ENCODE measurements at places on chromosomes 5 and 9.

DNA sequence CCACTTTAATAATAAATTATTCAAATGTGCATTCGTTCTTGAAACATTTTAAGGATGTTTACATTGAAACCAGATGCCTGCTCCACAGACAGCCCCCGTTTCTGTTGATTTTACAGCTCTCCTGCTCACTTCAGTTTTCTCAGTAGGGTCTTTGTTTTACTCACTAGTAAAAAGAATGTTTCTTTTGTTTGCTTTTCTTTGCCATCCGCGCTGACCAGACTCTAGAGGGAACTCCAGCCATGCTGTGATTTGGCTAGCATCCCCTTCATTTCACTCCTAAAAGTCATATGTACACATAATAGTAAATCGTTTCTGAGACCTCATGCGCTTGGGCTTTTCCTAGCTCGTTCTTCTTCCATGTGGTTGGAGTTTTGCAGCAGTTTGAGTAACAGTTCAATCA is 28.7 kb upstream of the PALM2AKAP2 start:
- no peak for DNase-seq
- H3K4me1 ChIP-seq, result no peaks in the 10 kb centered on the region
- no peaks in the 10 kb centered on the region for H3K27me3 ChIP-seq
- H3K36me3 ChIP-seq, result no peaks in the 10 kb centered on the region
- no peak overlapping the region for H3K27ac ChIP-seq

GRCh38 chr5:157252711-157253465 is 13.0 kb upstream of the CYFIP2 start:
- H3K27ac ChIP-seq, result no peak overlapping the region
- no peaks in the 10 kb centered on the region for H3K4me1 ChIP-seq
- no peak for DNase-seq
- no peak overlapping the region for H3K4me3 ChIP-seq
- H3K27me3 ChIP-seq, result no peaks in the 10 kb centered on the region
- no peaks in the 10 kb centered on the region for H3K36me3 ChIP-seq

- no peaks in the 10 kb centered on the region for H3K27me3 ChIP-seq
- no peak overlapping the region for H3K27ac ChIP-seq
- peaks cover 8% of the 10 kb centered on the region for H3K4me1 ChIP-seq
- no peak for DNase-seq
- no peak overlapping the region for H3K4me3 ChIP-seq
These were observed 63.5 kb upstream of the GARNL3 start for GRCh38 chr9:127201071-127201541.

- no peaks in the 10 kb centered on the region for H3K36me3 ChIP-seq
- no peaks in the 10 kb centered on the region for H3K27me3 ChIP-seq
- H3K27ac ChIP-seq, result no peak overlapping the region
- no peak overlapping the region for H3K4me3 ChIP-seq
- H3K4me1 ChIP-seq, result no peaks in the 10 kb centered on the region
- DNase-seq, result no peak
These were observed 80.3 kb downstream of the ANKRD33B start for GRCh38 chr5:10644192-10644591.

GRCh38 chr9:90331826-90332575 is 310.6 kb downstream of the DIRAS2 start:
- DNase-seq, result no peak
- H3K36me3 ChIP-seq, result no peaks in the 10 kb centered on the region
- no peaks in the 10 kb centered on the region for H3K4me1 ChIP-seq
- H3K4me3 ChIP-seq, result no peak overlapping the region
- H3K27ac ChIP-seq, result peak overlapping the region; percentile 60

DNA sequence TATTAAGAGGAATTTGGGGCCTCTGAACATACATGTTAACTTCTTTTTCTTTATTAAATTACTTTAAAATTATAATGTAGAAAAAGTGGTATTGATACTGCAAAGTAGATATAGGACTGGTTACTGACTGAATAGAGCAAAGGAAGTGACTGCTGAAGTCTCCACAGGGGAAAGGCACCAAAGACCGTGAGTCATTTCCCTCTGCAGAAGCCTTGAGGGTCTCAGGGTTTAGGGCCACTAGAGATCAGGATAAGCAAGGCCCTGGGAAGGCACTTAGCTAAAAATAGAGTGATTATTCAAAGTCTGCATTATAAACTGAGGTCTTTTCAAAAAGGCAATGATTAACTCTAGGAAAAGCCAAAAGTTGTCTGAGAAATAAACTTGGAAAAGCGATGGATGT is 44.7 kb upstream of the ITGA1 start:
- H3K36me3 ChIP-seq, result no peaks in the 10 kb centered on the region
- H3K4me1 ChIP-seq, result no peaks in the 10 kb centered on the region
- H3K27ac ChIP-seq, result peak overlapping the region; percentile 70
- no peak overlapping the region for H3K4me3 ChIP-seq

DNA sequence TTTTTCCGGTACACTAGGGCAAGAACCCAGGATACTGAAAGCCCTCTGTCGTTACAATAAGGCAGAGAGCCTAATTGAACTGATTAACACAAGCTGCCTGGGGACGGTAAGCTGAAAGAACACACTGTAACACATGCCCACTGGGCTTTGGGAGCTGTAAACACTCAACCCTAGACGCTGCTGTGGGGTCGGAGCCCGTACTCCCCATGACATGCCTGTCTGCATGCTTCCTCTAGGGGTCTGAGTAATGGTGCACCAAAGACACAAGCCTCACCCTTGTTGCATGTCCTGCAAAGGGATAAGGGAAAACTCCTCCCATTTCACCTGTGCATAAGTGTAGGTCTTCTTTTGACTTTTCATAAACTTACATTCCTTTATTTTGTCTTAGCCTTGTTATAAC is 194.0 kb downstream of the FBXL7 start:
- no peak overlapping the region for H3K27ac ChIP-seq
- no peaks in the 10 kb centered on the region for H3K27me3 ChIP-seq
- DNase-seq, result no peak
- H3K36me3 ChIP-seq, result no peaks in the 10 kb centered on the region
- no peaks in the 10 kb centered on the region for H3K4me1 ChIP-seq

- H3K27me3 ChIP-seq, result no peaks in the 10 kb centered on the region
- no peaks in the 10 kb centered on the region for H3K36me3 ChIP-seq
- no peak for DNase-seq
These were observed 2.2 kb downstream of the ZCCHC9 start for GRCh38 chr5:81303563-81303962.

DNA sequence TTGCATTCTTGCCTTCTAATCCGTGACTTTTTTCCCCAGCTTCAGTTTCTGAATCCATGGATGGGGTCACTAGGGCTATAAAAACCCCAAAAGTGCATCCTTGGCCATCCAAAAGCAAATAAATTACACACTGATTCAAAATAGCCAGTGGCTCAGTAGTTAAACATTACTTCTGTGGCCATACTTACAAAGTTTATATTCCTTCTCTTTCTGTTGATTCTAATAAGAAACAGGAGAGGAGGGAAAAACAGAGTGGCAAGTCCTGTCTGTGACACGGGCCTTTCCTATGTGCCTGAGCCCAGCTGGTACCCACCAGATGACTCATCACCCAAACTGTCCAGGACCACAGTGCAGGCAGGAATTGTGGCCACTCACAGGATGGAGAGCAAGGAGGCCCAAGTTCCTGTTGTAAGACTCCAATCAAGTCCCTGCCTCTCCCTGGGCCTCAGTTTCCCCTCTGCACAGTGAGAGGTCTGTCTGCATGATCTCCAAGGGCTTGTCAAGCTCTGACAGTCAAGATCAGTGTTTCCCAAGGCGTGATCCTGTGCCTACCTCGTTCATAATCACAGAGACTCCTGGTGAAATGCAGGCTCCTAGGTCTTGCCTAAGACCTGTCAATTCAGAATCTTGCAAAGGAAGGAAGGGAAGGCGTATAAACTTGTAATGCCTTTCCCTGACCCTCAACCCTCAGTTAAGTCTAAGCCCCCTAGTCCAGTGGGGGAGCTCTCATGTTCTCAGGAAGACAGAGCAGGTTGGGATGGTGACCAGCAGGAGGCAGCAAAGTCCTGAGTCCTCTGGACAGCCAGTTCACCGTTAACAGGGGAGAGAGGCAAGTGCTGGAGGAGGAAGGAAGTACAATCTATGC is 29.5 kb downstream of the TNIP1 start:
- H3K36me3 ChIP-seq, result peaks cover 64% of the 10 kb centered on the region
- no peaks in the 10 kb centered on the region for H3K4me1 ChIP-seq
- no peak overlapping the region for H3K27ac ChIP-seq
- H3K27me3 ChIP-seq, result no peaks in the 10 kb centered on the region

DNA sequence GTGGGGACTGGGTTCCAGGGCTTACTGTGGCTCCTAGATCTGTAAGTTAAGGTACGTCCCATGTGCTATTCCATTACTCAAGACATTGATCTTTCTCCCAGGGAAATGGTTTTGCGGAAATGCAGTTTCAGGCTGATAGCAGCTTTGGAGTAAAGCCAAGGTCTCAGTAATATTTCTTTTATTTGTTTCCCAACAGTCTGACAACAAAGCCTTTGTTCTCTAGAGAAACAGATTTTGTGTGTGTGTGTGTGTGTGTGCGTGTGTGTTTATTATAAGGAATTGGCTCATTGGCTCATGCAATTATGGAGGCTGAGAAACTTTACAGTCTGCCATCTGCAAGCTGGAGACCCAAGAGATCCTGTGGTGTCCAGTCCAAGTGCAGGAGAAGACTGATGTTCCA is 12.1 kb upstream of the POC5 start:
- no peak for DNase-seq
- no peaks in the 10 kb centered on the region for H3K4me1 ChIP-seq
- no peaks in the 10 kb centered on the region for H3K36me3 ChIP-seq
- no peak overlapping the region for H3K27ac ChIP-seq
- H3K4me3 ChIP-seq, result no peak overlapping the region
